ENCODE measurements at places on chromosomes 5 and 9.

DNA sequence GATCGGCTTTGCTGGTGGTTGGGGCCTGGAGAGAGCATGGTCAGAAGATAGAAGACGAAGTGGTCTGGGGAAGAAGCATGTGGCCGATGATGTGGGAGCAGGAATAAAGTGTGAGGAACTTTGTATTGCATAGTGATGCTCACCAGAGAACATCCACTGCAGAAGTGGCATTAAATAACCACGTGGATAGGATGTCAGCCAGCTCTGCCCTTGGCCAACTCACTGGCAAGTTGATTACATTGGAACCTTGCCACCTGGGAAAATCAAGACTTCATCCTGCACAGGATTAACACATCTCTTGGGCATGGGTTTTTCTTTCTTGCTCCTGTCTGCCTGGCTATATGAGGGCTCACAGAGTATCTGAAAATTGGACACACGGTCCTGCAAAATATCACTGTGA is 217.4 kb downstream of the DMRT2 start:
- no peak for DNase-seq

GRCh38 chr5:108090946-108091345 is 291.0 kb downstream of the FBXL17 start:
- no peak for DNase-seq

DNA sequence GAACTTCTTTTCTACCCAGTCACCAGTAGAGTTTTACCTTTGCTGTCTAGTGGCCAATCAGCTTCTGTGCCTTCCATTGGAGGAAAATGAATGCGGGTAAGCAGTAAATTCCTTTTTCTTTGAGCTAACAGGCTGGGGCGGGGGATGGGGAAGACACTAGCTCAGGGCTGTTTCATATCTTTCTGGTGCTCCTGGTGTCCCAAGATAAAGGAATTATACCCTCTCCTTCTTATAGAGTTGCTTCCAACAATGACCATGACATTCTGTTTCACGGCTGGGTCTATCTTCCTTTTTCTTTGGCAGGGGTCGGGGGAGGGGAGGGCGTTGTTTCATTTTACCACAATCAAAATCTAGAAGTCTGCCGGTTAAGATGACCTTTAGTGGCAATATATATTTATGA is 51.2 kb upstream of the RPS23 start:
- no peak for DNase-seq

DNA sequence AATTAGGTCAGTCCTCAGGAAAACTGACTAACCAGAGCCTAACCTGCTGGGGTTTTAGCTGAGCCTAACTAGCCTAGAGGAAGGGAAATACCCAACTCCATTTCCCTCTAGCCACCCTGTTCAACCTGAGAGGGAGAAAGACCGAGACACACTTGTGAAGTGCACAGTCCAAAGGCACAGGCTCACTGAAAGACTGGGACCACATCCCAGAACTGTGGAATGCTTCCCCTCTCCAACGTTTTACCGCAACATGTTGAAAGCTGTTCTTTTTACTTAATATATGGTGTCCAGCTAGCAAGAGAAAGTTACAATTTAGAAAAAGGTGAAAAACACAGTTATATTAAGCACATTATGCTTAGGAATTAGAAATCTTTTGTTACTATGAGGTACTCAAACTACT is 76.8 kb upstream of the SIMC1 start:
- DNase-seq, result no peak

GRCh38 chr9:109440117-109440515 is 58.0 kb downstream of the PTPN3 start:
- no peak for DNase-seq

DNA sequence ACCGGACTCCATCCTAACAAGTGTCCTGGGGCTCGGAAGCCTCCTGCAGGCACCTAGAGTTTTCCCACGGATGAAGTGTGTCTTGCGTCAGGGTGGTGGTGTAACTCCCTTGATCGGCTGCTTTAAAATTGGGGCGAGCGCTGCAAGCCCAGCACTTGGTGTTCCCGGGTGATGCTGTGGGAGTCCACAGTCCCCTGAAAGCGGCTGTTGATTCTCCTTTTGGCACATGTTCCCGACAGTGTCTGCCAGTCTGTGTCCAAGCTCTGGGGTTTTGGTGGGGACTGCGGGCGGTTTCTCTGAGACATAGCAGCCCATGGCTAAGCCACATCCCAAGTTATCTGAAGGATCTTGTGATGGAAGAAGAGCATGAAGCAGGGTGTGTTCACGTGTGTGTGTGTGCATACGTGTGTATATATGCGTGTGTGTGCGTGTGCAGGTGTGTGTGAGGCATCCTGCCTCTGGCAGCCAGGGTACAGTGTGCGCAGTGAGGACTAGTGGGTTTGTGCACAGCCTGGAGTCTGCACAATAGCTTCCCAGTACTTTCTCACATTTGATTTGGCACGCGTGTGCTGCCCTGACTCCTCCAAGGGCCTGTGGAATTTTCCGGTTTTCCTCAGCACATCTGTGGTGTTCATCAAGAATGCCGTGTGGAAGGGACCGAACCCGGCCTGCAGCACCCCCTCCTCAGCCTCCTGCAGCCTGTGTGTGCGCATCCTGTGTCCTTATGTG is 16.9 kb downstream of the SLC25A48 start:
- no peak for DNase-seq

DNA sequence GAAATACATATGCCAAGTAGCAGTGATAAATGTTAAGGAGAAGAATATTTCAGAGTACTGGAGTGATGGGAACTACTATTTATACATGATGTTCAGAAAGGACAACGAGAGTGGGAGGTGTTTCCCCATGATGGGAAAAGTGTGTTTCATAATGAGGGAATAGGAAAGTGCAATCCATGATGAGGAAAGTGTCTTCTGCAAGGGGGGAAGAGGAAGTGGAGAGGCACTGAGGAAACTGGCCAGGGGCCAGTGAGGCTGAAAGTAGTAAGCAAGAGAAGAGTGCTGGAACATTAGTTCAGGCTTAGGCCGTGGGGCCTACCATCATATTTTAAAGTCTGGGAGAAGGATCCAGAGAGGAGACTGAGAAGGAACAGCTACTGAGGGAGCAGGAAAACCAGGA is 327.2 kb downstream of the SLF1 start:
- DNase-seq, result no peak

GRCh38 chr9:114001794-114002261 is 76.3 kb downstream of the AMBP start:
- DNase-seq, result no peak

DNA sequence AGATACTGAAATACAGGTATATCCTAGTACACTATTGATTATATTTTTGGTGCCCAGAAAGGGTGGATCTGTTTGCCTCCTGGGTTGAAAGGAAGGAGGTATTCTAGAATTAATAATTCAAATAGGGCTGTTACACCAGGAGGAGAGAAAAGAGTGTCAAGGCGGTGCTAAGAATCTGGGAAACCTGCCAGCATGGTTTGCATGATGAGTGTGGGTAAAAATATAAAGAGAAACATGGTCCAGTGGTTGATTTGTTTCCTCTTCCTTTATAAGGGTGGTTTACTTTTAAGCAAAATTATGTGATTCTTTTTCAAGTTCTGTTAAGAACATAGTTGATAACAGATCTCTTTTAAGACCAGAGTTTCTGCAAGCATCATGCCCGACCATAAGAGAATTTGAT is 69.4 kb upstream of the NFIB start:
- DNase-seq, result peak; percentile 30

DNA sequence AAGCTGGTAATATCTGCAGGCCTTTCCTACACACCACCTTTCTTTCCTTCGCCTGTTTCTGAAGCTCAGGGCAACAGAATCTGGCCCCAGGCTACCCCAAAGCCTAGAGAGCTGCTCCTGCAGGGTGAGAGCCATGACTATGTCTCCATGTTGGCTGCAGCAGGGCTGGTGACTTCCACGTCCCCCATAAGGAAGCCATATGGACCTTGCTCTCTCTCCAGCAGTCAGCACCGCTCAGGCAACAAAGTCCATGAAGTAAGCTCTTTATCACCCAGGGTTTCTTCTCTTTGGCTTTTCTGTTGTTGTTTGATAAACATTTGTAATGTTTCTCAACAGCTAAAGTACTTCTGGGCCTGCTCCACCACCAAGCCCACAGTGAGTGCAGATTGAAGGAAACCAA is 125.2 kb downstream of the SLIT3 start:
- DNase-seq, result no peak

GRCh38 chr5:109905906-109906305 is 216.2 kb downstream of the MAN2A1 start:
- DNase-seq, result no peak

- DNase-seq, result no peak
These were observed 42.9 kb downstream of the DAPK1 start for GRCh38 chr9:87540444-87541105.

DNA sequence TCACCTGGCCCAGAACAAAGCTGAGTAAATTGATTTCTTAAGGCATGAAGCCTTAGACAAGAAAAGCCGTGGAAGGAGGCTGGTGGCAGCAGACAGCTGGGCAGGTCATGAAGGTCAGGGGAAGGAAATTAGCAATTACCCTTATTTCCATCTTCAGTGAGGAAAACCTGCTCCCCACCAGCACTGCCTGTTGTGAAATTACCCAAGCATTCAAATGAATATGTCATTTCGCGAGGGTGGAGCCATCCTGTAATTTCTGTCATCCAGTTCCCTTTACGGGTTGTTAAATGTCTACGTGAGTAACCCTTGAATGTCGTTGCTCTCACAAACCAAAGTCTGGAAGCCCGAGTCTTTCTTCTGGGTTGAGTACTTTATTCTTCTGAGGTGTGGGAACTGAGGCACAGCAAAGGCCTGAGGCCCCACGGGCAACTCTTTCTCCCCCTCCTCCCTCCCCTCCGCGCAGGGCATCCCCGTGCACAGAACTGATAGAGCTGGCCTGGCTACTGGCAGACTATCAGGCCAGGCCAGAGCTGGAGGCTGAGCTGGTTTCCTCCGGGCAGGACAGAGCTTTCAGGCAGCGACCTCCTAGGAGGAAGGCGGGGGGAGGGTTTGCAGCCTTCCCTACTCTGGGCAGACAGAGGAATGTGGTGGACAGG is 22.0 kb upstream of the AK3 start:
- peak; percentile 92 for DNase-seq

DNA sequence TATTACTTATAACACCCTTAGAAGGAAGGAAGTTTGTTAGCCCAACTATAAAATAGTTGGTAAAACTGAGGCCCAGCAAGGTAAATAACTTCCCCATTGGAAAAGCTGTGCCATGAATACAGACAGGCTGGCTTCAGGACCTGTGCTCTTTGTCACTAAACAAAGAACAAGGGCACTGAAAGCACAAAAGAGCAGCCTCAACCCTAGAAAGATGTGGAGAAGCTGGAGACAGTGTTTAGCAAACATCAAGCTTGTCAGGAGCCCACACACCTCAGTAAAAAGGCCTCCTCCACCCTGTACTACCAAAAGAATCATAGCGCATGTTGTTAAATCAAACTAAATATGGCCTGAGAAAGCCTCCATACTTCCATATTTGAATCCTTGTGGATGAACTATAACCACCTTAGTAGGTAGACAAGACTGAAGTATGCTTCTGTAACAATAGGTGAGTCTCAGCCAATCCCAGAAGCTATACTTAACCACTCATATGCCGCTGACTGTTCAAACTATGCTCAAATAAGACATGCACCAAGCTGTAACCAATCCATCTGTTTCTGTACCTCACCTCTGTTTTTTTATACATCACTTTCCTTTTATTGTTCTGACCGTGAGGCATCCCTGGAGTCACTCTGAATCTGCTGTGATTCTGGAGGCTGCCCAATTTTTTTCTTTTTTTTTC is 18.4 kb upstream of the SCGB3A2 start:
- no peak for DNase-seq

DNA sequence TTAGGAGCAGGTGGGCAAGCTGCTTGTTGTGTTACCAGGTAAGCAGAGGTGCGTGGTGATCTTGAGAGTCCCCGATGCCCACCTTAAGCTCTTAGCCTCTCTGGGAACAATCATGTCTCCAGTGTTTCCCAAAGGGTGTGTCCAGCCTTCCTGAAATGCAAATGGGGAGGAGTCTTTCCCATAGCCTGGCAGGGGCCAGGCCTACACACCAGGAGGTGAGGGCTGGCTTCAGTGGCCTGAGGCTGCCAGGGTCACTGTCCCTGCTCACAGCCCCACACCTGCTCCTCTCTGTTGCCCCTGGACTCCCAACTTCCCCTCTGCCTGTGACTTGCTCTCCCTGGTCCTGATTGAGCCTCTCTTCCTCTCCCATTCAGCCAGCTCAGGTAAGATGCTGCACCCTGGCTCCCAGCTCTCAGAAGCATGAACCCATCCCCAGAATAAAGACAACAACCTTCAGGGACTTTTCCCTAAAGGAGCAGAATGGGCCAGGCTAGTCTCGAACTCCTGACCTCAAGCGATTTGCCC is 65.7 kb upstream of the PHYKPL start:
- no peak for DNase-seq

- DNase-seq, result no peak
These were observed at the start of the genes BHMT2 and DMGDH for GRCh38 chr5:79069488-79070349. Gene BHMT2 (plus strand): TSS chr5:79069767. CDS start chr5:79069783, 16 bp downstream. Gene DMGDH (minus strand): TSS chr5:79069674. CDS start chr5:79069620, 54 bp downstream.

DNA sequence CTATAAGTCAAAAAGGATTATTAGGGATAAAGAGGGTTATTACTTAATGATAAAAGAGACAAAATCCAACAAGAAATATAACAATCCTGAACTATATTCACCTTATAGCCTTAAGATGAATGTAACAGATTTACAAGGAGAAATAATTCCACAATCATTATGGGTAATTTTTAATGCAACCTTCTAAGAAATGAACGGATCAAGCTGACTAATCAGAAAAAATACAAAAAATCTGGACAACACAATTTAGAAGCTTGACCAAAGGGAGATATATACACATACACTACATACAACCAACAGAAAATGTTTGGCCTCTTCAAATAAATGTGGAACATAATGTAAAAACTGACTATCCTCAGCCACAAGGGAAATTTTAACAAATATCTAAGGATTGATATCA is 102.3 kb downstream of the CPLANE1 start:
- no peak for DNase-seq

- no peak for DNase-seq
These were observed 171.7 kb downstream of the TTLL11 start for GRCh38 chr9:121921444-121921843.

DNA sequence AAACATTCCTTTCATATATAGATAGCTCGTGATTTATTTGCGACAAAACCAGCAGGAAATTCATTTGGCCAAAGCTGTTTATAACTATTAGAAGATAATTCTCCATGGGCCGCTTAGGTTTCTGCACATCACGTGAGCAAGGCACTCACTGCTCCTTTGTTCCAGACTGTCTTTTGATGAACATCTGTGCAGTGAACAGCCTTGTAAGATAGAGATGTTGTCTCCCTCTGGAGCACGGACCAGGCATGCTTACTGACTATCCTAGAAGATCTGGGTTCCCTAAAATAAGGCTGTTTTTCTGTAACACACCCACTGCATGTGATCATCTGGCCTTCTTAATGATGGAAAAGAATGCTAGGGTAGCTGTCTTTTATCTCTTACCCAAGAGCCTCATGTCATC is 30.9 kb downstream of the YIPF5 start:
- DNase-seq, result no peak

- peak; percentile 96 for DNase-seq
These were observed 7.8 kb upstream of the MGAT1 start for GRCh38 chr5:180810210-180810958.

DNA sequence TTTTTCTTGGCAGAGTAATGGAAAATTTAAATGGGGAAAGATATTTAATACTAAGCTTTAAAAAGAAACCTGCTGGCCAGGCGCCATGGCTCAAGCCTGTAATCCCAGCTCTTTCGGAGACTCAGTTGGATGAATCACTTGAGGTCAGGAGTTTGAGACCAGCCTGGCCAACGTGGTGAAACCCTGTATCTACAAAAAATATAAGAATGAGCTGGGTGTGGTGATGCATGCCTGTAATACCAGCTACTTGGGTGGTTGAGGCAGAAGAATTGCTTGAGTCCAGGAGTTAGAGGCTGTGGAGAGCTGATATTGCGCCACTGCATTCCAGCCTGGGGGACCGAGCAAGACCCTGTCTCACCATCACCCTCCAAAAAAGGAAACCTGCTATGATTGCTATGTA is 32.8 kb downstream of the TUT7 start:
- no peak for DNase-seq

GRCh38 chr5:16548115-16548514 is 68.7 kb downstream of the RETREG1 start:
- no peak for DNase-seq

Data from hematopoietic multipotent progenitor cell treated with erythropoietin and hydrocortisone succinate and interleukin-3 and kit ligand, for 15 days (in vitro differentiated cells).